ENCODE measurements at places on chromosomes 13 and 19. TPM values are rescaled to one million over a fixed set of nuclear protein-coding genes. Genes with fewer than 3 reads are reported as not detected.

ZNF71 gene
- 5.1 TPM for total RNA-seq

CYSLTR2 gene
- 29.8 TPM for total RNA-seq

ZAR1L gene
- not detected for total RNA-seq

GRCh38 chr13:107450931-107451330 is 764.4 kb downstream of the LIG4 start:
- no peak for DNase-seq

GRCh38 chr19:50273821-50274220 is 55.4 kb downstream of the KCNC3 start:
- DNase-seq, result no peak

DNA sequence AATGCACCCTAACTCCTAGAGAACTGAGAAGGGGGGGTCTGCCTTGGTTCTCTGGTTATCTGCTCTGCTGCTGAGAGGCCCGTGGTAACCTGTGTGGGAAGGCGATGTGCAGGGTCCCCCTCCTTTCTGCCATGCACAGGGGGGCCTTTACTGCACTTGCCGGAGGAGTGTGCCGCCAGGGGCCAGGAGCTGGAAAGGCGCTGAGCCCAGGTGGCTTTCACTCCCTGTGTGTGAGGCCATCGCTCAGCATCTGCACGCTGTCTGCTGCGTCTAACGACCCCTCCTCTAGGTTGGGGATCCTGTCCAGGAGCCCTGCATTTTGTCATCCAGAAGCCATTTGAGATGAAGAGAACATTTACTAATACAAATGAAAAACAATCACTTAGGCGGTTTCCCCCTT is 37.0 kb upstream of the TEX29 start:
- DNase-seq, result no peak

DNA sequence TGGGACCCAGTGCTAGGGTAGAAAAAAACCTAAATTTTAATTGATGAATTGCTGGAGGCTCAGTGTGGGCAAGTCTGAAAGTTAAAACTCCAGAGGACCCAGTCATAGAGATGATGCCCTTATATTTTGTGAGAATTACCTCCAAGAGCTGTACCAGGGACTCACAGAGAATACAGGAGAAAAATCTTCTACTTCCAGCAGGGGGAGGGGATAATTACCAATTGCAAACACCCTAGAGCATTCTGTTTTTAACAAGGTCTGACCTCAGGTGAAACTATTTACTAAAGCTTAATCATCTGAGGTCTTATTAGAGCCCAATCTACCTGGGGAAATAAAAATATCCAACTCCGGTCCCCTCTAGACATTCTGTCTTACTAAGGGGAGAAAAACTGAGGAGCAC is 994.7 kb upstream of the MIR17HG start:
- DNase-seq, result no peak

GRCh38 chr19:54026656-54027055 is 35.2 kb downstream of the CACNG6 start:
- no peak for DNase-seq

GRCh38 chr19:7654401-7654800 is 14.4 kb upstream of the RETN start:
- DNase-seq, result no peak

- peak; percentile 24 for DNase-seq
Measured at GRCh38 chr19:12513531-12514061, 29.0 kb upstream of the ZNF709 start.

GRCh38 chr13:33537026-33537425 is 251.5 kb upstream of the STARD13 start:
- DNase-seq, result no peak

GRCh38 chr19:46840498-46840942 is 10.1 kb downstream of the AP2S1 start:
- DNase-seq, result no peak

DNA sequence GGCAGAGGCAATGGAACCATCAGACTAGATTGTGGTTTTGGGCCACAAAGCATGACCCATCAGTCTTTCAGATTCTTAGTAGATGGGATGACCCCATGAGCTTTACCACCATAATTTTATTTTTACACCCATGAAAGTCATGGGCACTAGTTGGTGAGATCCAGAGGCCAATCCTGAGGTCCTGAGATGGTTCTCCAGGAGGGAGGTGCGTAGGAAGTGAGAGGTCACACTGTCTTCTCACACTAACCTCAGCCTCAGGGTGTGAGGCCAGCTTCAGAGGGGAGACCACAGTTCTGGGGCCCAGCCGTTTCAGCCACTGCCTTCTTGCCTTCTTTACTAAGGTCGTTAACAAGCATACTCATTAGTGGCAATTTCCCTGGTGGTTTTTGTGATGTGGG is 106.4 kb downstream of the AKAP11 start:
- DNase-seq, result no peak

GRCh38 chr19:45900738-45901431 is 1.5 kb downstream of the MYPOP start:
- DNase-seq, result no peak

DNA sequence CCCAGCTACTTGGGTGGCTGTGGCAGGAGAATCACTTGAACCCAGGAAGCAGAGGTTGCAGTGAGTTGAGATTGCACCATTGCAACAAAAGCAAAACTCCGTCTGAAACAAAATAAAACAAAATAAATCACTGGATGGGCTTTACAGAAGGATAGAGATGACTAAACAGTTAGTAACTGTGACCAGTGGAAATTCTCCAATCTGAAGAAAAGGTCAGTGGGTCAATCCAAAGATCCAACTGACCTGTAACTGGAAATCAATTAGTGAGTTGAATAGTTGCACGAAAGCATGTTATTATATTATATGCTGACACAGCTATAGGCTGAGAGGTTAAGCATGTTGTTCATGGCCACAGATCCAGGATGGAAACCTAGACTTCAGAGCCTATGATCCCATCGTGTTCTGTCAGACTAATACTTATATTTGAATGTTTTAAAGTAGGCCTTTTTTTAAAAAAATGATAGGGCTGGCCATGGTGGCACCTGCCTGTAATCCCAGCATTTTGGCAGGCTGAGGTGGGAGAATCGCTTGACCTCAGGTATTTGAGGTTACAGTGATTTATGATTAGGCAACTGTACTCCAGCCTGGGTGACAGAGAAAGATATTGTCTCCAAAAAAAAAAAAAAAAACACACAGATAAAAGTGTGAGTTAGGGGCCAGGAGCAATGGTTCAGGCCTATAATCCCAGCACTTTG is 1.4 kb downstream of the ECH1 start:
- no peak for DNase-seq
